Stimulated activated naive CD4-positive, alpha-beta T cell treated with Interleukin-2 at 50 U/mL for 16 hours (primary cell): ENCODE measurements at places on chromosomes 2 and 18.

- DNase-seq: no peak
Measured at GRCh38 chr2:123659120-123659519, 366.0 kb upstream of the CNTNAP5 start.

DNA sequence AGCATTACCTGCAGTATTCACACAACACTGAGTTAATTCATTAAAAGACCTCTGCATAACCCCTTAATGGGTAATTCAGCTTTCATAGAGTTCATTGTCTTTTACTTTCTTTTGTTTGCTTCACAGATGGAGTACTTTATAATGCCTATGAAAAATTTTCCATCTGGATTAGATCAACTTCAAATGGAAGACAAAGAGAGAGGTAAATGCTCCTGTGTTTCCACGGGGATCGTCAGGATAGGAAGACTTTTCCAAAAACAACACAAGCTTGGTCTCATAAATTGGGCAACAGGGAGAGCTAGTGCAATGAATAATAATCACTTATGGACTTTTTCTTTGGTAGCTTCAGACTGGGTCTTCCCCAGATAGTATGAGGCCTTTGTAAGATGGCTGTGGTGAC is 100.7 kb downstream of the ICOS start:
- no peak for DNase-seq

GRCh38 chr2:38122344-38122743 is 46.4 kb upstream of the CYP1B1 start:
- DNase-seq: no peak

DNA sequence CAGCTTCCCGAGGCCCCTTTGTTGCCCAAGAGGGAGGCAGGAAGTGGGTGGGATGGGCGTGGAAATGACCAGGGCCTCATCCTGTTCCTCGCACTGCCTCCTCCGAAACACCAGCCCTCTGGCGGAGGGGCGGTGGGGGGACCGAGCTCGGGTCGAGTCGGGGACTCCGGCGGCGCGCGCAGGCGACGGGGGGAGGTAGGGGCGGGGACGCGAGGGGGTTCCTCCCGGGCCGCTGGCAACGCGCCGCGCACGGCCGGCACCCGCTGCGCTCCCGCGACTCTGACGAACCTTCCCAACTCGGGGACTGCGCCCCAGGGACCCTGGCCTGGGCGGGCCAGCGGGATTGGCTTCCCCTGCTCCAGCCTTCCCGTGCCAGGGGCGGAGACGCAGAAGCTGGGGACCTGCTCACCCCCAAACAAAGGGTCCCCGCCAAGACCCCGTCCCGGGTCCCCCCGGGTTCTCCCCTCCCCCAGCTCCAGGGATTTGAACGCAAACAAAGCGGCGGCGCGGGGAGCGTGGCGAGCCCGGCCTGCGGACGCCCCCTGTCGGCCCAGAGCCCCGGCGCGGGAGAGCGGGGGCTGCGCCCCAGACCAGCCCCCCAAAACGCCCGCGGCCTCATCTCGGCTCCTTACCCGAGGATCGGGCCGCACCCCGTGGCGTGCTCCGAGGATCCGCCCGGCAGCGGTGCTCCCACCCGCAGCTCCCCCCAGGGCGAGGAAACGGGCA is 1.2 kb downstream of the SEMA4C start:
- DNase-seq: peak; percentile 58

GRCh38 chr18:54280220-54280569 is 10.9 kb downstream of the POLI start:
- DNase-seq: no peak

GRCh38 chr2:69138793-69139459 is 125.9 kb downstream of the ANTXR1 start:
- no peak for DNase-seq

DNA sequence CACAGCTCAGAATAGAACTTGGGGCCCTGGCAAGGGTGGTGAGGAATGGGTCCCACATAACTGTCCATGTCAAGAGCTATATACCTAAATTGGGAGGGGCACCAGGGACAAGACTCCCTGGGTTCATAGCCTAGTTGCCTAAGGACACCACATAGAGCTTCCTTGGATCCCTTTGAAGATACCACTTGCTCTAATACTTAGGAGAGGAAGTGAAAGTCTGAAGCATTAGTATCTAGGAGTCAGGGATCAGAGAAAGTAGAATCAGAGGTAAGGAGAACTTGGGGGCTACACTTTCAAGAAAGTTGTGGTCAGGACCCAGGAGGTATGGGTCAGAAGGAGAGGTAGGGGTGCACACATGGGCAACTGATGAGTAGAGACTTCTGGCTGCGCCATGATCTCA is 318.2 kb upstream of the SLC39A10 start:
- DNase-seq: no peak
